ENCODE measurements at places on chromosomes 4 and X.

DNA sequence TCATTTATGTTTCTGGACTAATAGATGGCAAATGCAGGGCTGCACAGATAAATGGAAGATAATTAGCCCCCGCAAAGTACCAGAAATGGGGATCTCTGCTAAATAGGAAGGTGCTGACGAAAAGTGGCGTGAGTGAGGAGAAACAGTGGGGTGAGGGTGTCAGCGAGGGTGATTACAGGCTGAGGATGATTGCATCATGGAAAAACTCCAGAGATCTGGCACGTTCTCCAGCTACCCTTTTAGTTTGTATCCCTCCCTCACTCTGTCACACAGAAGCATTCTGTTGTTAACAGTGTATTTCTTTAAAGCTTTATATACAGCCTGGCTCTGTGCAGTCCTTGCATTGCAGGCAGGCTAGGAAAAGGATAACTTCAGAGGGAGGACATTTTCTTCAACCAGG is 309.6 kb upstream of the DDX53 start:
- DNase-seq, result no peak

DNA sequence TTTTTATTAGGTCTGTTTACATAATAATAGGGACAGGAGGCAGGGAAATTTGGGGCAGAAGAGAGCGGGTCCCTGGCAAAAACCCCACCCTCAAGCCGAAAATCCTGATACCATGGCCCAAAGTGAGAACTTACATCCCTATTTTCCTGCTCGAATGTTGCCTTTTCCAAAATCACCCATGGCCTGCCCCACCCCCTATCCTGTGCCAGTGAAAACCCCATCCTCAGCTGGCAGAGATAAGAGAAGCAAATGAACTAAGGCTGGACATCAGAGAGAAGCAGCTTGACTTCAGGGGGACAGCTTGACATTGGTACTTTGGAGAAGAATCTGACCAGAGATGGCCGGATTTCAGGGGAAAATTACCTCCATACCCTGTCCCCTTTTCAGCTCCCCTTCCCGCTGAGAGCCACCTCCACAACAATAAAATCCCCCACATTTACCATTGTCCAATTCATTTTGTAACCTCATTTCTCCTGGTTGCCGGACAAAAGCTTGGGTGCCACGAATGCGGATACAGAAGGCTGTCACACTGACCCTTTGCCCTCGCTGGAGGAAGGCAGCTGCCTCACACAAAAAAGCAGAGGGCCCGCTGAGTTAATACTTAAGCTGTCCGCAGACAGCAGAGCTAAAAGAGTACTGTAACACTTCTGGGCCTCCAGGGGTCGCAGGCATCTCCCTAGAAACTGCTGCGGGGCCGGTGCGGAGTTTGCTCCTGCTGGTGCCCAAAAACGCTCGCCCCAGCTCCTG is 196.2 kb downstream of the SNCA start:
- no peak for DNase-seq

- DNase-seq, result no peak
These were observed 79.3 kb downstream of the FBXW7 start for GRCh38 chr4:152456609-152457008.

DNA sequence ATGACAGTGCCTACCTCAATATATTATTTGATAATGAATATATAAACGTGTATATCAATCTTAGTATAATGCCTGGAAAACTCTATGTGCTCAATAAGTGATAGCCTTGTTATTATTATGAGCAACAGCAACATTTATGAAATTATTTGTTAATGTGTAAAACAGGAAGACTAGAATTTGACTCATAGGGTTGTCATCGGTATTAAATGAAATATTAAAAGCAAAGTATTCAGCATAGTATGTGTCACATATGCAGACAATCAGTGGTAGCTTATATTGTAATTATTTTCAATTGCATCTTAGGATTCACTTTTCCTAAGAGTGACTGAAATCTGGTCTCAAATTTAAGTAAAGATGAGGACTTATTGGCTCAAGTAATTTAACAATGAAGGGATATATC is 24.6 kb downstream of the SPANXD start:
- no peak for DNase-seq

DNA sequence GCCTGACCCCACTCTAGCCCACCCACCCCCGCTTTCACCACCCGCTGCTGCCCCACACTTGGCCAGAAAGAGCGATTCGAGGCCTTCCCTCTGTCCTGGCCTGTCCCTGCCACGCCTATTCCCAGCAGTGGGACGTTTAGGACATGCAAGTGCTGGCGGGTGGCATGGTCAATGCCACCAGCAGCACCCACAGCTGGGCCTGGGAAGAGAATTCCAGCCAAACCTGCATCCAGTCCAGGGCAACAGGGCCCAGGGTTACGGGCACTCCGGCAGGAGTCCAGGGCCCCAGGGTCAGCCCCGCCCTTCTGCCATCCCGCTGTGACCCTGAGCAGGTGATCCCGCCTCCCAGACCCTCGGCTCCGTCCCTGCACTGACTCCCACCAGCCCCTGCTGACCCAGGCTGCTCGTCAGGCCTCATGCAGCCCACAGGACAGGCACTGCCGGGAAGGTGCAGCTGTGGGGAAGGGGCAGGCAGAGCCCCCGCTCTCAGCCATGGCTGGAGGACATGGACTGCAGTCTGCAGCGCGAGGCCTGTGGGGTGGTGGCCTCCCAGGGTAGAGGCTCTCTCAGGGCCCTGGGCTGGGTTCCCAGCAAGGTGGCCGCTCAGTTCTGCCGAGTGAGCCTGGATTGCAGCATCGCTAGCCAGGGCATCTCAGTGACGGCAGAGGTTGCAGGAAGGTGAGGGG is 6.8 kb upstream of the HTRA3 start:
- DNase-seq, result no peak

DNA sequence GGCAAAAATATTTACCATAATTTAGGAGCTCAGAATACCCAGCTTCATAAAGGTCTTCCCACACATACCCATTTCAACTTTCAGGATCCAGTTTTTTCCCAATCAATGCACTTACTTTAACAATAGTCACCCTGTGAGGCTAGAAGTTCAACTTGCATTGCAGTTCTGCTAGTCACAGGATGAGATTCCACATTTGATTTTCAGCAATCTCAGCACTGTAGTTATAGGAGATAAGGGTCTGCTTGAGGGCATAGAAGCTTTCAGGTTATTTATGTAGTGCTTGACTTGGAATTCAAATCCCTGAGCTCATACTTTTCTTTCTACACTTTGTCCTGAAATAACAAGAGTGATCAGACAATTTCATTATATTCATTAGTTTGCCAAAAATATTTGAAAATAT is 78.3 kb upstream of the IL2 start:
- no peak for DNase-seq

DNA sequence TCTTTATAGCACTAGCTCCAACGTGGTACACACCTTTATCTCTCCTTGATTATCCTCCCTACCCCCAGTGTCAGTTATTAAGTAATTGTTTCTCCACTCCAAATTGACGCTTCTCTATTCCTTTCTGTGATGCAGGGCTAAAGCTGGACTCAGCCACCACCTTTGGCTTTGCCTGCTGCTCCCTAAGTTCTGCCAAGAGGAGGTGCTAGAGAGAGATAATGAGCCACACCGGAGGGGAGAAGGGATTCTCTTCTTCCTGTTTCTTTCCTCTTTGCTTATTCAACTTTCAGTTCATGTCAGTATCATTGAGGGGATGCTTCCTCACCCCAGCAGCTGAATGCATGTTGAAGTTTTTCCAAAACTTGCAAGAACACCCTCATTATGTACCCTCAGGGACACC is 176.5 kb downstream of the GBA3 start:
- no peak for DNase-seq
